NB4 (cell line): ENCODE measurements at places on chromosomes 12 and 14.

DNA sequence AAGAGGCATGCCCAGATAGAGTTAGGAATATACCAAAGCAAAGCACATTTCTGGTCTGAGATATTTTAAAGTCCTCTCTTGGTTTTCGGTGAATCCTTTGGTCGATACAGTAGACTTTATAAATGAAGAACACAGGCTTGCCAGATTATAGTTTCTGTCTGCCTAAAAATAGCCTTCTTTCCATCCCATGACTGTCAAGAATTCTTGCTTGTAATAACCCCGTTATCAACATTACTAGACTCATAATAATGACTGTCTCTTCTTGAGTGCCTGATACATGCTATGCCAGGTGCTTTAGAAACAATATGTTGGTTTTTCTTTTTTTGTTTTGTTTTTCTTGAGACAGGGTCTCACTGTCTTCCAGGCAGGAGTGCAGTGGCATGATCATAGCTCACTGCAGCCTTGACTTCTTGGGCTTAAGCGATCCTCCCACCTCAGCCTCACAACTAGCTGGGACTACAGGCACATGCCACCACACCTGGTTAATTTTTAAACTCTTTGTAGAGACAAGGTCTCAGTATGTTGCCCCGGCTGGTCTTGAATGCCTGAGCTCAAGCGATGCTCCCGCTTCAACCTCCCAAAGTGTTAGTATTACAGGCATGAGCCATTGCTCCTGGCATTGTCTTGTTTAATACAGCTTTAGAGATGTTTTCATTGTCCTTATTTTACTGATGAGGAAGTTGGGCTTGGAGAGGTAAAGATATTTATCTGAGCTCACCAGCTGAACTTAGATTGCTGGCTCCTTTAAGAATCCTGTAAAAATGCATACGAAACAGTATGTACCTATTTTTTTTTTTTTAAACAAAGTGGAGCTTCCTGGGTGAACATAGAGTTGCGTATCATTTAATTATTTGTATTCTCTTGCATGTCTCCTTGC is 30.4 kb downstream of the CHST11 start:
- DNase-seq = peak; percentile 55

GRCh38 chr12:114779186-114779585 is 95.2 kb upstream of the TBX3 start:
- DNase-seq = no peak

- DNase-seq = no peak
These were observed 37.1 kb downstream of the SOCS2 start for GRCh38 chr12:93609281-93610192.

DNA sequence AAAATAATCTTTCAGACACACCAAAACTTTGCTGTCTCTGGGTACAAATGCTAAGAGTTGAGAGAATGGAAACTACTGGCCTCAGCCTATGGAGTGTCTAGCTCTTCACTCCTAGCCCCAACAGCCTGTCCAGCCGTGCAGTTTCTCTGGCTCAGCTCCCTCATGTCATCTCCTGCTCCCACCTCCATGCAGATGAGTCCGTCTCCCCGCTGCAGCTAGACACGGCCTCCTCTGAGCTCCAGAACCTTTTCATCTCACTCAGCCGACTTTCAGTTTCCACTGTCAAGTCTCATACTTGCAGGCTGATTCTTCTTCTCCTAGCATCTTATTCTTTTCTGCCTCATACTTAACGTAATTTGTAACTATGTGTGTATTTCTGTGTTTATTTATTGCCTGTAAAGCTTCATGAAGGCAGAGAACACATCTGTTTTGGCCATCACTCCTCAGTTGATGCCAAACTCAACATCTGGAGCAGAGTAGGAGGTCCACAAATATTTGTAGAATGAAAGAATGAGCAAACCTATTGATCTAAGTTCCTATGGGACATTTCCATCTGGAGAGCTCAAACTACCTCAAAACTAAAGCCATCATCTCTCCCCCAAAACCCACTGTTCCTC is 139.8 kb upstream of the PWP1 start:
- no peak for DNase-seq

- no peak for DNase-seq
These were observed 65.6 kb downstream of the CCDC88C start for GRCh38 chr14:91352053-91352452.

DNA sequence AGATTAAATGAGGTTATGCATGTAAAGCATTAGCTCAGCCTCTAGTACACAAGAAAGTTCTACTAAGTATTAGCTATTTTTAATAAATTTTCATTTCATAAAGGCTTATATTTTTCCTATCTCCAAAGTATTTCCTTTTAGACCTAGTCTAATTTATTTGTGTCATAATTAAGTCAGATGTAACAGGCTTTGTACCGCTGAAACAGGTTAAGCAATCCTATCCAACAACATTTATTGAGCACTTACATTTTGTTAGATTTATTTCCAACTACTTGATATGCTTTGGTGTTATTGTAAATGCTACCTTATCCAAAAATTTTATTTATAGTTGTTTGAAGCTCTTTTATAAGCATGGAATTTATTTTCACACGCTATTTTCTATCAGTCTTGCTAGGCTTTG is 1.8 kb upstream of the PARP2 start:
- no peak for DNase-seq

GRCh38 chr14:105830171-105830570 is 303.8 kb downstream of the TMEM121 start:
- peak; percentile 36 for DNase-seq

- no peak for DNase-seq
These were observed 85.7 kb downstream of the GPATCH2L start for GRCh38 chr14:76237349-76237990.

DNA sequence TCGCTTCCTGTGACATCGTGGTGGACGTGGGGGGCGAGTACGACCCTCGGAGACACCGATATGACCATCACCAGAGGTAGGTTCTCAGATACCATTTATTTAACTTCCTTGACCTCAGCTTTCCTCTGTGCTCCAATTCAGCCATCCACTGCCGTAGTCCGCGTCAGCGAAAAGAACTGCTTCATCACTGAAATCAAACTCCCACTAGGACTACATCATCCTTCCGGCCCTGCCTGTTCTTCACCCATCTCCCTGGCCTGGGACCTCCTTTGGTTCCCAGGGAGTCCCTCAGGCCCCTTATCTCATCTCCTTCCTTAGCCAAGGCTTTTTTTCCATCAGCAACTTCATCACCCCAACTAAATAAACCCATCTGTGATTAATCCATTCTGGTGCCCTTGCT is 692 bp downstream of the MYG1 start:
- DNase-seq = peak; percentile 35

DNA sequence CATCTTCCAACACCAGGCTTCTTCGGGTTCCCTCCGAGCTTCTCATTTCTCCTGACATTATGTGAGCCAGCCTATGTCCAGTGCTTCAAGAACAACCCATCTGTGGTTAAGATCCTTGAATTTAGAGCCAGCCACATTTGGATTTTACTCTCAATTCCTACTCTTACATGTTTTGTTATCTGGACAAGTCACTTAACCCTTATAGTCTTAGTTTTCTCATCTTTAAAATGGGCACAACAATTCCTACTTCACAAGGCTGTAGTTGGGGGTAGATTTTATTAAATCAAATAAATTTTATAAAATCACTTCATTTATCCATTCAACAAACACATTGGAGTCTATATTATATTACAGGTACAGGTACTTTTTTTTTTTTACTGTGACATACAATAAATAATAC is 105.5 kb upstream of the SLC38A2 start:
- no peak for DNase-seq

- no peak for DNase-seq
These were observed 306.0 kb downstream of the NELL2 start for GRCh38 chr12:44570036-44570583.

DNA sequence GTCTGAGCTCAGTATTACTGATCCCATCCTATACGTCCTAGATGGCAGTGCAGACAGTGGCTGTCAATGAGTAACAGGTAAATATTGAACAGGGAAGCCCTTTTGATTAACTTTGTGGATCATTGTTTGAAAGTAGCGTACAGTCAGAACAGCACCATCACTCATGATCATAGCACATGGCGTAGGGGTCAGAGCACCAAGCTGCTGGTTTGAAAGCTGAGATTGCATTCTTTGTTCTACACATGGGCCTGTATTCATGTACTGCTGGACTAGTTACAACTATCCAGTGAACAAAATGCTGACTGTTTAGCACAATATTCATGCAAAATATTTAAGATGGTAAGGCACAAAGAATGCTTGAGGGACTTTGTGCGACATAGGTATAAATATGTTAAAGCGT is 131.8 kb downstream of the NPAS3 start:
- no peak for DNase-seq

DNA sequence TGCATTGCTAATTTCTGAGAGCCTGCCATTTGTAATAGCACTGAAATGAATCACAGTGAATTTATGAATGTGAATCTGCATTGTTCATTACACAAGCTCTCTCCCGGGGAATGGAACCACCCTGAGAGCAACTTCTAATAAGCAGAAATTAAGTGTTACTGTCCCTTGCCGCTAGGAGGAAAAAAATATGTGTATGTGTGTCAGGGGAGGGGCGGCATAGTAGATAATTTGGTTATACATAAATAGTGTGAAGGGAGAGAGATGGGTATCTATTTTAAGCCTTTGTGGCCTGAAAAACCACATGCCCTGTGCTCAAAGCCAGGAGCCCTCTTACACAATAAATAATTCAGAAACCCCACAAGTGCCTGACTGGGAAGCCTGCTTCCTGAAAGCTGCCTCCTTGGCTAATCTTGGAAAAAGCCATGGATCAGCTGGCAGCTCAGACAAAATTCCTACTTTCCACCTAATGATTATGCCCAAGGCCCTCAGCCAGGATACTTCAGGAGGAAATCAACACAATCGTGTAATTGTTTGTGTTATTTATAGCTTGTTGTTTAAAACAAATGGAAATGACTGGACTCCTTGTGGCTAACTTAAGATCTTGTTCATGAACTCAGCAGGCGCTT is 366.2 kb upstream of the KITLG start:
- DNase-seq = peak; percentile 81

- DNase-seq = peak; percentile 49
These were observed 9.4 kb upstream of the GPR68 start for GRCh38 chr14:91253795-91254323.

GRCh38 chr14:69275331-69275730 is 15.4 kb downstream of the GALNT16 start:
- no peak for DNase-seq

- no peak for DNase-seq
These were observed 73.7 kb downstream of the ANKS1B start for GRCh38 chr12:99911081-99911480.

- DNase-seq = peak; percentile 30
These were observed 1.0 kb downstream of the PRPF39 start for GRCh38 chr14:45084946-45085346.

GRCh38 chr12:87413784-87414183 is 615.4 kb downstream of the C12orf50 start:
- DNase-seq = no peak

- peak; percentile 28 for DNase-seq
These were observed 288.0 kb downstream of the ERC1 start for GRCh38 chr12:1279050-1279449.
